CD4-positive, alpha-beta T cell treated with Interferon alpha-2 for 1 hour (primary cell): ENCODE measurements at places on chromosomes 16 and 17.

DNA sequence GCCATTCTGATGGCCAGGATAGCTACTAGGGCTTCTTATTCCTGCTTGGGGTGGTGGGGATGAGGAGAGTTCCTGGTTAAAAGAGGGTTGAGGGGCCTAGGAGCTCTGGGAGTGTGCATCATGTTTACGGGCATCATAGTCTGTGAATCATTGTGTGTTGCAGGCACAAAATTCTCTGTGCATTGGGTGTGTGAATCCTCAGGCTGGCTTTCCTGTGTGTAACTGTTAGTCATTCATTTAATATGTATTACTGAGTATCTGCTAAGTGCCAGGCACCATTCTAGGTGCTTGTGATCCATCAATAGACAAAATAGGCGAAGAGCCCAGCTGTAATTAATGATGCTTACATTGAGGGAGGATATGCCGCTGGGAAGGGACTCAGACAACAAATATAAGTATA lies 5.8 kb downstream of the PPY start:
- no peak for DNase-seq

- no peak for DNase-seq
Observed at GRCh38 chr16:71423016-71423415, 18.8 kb downstream of the TLE7 start.

- no peak for DNase-seq
Observed at GRCh38 chr16:67922221-67922620, 9.4 kb downstream of the CTRL start.

DNA sequence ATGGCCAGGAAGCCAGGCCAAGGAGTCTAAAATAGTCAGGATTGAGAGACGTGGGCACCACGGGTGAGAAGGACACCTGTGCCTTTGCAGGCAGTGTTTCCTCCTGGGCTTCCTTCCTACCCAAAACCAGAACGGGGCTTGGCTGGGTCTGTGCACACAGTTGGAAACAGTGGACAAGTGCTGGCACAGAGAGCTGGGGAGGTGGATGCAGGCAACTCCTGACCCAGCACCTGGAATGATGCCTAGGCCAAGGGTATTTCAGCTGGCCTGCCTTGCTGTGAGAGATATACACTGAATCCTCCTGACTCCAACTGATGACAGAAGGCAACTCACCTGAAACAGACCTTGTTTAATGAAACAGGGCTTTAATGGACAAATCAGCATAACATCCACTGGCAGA lies 186.2 kb downstream of the SLC39A11 start:
- DNase-seq = no peak

- no peak for DNase-seq
Observed at GRCh38 chr17:50868602-50869001, 2.4 kb upstream of the TOB1 start.

GRCh38 chr17:45315648-45316433 lies 979 bp downstream of the MAP3K14 start:
- peak; percentile 38 for DNase-seq

DNA sequence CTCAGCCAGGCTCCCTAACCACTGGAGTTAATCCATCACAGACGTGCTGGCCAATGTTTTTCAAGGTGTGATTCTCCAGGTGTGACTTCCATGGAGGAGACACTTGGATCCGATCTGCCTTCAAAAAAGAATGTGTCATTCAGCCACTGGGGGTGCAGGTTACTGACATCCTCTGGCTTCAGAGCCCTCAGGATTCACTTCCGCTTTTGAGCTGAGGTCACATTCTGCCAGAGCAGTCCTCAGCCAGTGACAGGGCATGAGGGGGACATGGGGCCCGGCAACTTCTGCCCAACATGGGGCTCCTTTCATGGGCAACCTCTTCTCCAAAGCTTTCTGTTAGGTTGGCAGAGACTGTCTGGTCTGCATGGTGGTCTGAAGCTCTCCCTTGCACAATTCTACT lies 81.4 kb downstream of the GRIN2A start:
- DNase-seq = no peak

GRCh38 chr17:48616717-48617470 lies 1.8 kb upstream of the HOXB8 start:
- DNase-seq = no peak

- no peak for DNase-seq
Observed at GRCh38 chr16:27210174-27210573, 6.8 kb downstream of the KDM8 start.

- DNase-seq = no peak
Observed at GRCh38 chr16:35731341-35732040, 2272.1 kb downstream of the TP53TG3F start.

- no peak for DNase-seq
Observed at GRCh38 chr17:76720211-76720610, 6.2 kb downstream of the JMJD6 start.

DNA sequence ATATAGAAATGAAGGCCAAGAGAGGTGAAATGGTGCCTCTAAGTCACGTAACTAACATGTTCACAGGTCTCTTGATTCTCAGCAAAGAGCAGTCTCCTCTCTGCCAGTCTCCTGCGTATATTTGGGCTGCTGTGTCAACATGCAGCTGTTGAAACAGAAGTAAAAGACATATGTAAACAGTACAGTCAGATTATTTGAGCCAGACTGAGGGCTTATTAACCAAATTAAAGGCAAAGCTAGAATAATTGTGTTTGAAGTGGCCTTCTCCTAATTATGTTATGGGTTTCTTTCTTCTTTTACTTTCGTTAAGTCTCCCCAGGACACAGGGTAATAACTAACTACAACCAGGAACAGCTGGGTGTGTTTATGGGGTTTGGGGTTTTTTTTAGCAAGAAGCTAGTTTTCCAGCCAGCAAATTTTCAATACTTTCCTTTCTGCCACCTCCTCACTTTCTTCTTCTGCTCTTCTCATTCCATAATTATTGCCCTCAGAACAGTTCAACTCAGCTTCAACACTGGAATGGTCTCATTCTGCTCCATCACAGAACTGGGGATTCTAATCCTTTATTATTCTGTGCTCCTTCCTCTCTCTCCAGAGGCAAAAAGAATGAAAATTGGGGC lies 18.4 kb downstream of the G6PC1 start:
- DNase-seq = no peak

DNA sequence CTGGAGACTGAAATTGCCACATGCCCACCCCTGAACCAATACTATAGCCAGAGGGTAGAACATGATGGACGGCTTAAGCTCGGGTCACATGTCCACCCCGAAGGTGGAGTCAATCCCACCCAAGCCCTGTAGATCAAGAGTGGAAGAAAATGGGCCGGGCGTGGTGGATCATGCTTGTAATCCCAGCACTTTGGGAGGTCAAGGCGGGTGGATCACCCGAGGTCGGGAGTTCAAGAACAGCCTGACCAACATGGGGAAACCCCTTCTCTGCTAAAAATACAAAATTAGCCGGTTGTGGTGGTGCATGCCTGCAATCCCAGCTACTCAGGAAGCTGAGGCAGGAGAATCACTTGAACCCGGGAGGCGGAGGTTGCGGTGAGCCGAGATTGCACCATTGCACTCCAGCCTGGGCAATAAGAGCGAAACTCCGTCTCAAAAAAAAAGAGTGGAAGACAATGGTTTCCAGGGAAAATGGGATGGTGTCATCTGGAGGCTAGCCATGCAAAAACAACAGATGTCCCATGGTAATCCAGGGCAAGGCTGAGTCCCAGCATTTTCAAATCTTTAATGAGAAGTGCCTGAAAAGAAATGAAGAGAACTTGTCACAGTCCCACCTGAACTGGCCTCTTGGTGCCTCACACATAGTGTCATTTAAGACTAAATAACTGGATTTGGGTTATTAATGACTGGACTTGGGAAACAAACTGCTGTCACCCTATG lies 30.1 kb downstream of the CD300LF start:
- DNase-seq = no peak

DNA sequence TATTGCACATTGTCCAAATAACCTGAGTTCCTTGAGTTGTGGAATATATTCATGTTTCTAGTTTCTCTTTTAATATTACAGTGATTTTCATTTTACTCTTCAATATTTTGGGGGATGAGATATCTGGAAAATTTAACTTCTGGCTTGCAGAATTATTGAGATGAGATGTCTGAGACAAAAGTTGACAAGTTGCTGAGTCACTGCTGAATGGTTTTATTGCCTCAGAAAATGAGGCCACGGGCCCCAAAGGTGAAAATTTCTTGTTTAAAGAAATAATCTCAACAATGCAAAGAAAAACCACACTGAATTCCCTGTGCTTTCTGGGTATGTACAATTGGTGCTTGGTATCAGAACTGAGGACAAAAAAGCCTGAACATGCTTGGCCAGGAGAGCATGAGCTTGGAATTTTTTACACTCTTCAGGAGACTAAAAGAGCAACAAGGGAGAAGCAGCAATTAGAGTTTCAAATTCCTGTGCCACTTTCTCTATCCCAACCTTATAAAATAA lies 129.2 kb upstream of the TOM1L1 start:
- DNase-seq = no peak

DNA sequence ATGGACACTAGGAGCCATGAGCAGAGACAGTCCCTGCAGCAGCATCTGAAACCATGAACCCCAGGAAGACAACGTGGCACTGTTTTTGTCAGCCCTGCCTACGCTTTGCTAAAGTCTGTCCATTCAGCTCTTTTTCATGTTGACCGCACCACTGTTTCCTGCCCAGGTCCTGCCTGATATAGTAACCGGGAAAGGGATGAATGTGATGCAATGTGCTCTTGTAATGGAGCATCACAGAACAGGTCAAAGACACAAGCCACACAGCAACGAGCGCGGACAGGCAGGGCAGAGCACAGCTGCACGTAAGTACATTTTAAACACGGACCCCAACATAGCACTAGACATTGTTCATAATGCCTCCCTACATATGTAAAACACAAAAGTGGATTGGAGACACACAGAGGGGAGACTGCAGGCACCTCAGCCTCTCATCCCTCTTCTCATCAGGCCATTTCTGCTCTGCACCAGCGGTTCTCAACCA lies 16.9 kb upstream of the TNFRSF13B start:
- no peak for DNase-seq

DNA sequence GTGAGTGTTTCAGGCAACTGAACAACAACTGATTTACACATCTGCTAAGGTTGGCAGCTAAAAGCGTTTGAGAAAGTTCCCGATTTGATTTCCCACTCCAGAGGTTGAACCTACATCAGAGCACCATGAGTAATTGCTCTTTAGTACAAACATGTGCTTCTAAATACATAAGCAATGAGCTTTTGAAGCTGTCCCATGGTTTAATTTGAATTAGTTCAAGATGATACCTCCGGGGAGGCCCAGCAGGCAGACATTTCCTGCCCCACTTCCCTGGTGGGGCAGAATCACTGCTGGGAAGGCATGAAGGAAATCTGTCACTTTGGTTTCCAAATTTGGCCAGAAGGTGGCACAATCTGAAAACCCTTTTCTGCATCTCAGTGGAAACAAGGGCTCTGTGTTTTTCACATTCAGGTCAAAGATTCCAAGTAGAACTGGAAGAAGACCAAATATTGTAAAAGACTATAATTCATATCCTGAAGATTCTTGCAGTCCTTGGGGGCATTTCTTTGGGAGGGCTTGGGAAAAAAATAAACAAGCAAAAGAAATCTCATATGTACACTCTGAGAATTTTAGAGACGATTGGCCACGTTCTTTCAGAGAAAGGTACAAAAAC lies 176.2 kb upstream of the FAM20A start:
- no peak for DNase-seq

DNA sequence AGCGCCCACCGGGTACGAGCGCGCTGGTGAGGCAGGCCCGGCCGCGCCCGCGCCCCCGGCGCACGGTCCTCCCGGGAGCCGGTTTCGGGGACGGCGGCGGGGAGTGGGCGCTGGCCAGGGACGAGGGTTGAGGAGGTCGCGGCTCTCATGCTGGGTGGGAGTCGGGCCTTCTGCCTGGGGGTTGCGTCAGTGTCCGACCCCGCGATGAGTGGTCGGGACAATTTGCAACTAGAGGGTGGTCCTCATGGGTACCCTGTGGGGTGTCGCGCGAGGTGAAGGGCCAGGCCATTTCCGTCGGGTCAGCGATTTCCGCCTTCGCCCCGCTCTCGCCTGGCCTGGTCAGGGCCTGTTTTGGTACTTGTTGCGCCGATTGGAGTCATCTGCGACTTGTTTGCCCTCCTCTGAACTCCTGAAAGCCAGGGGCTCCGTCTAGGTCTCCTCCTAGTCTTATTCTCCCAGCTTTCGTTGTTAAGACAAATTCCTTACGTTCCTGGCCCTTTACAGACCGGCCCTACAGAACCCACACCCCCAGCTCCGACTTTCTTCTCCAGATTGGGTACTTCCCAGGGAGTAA lies 14.9 kb downstream of the NAA60 start:
- DNase-seq = no peak
